ENCODE measurements at places on chromosomes 11 and 22.

DNA sequence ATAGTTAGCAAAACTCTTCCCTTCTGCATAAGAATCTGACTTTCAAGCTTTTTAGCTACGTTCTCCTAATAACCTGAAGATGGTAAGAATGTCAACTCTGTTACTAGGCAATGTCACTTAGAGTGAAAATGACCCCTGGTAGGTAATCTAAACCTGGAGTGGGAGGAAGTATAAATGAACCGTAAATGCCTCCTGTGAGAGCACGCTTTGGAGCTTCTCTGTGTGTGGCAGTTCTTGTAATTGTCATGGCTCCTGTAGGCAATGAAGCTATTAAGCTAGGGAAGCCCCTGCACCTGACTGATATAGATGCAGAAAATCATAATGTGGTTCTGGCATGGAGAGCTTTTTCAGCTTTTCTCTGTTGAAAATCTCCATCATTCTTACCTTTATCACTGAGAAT is 29.4 kb downstream of the CALCA start:
- DNase-seq = no peak

DNA sequence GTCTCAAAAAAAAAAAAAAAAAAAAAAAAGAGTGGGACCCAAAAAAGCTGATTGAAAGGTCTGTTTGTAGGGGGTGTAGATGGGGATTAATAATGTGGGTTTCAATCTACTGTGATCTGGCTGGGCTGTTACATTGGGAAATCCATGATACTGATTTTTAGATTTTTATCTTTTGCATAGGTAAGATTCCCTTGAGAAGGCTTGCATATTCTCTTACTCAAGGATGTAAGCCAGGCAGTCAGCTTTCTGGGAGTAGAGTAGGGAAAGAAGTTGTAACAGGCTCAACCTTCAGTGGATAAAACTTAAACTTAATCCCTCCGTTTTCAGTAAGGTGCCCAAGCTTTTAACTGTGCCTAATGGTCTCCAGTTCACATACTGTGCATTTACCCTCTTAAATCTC is 1.9 kb upstream of the CHEK1 start:
- no peak for DNase-seq

DNA sequence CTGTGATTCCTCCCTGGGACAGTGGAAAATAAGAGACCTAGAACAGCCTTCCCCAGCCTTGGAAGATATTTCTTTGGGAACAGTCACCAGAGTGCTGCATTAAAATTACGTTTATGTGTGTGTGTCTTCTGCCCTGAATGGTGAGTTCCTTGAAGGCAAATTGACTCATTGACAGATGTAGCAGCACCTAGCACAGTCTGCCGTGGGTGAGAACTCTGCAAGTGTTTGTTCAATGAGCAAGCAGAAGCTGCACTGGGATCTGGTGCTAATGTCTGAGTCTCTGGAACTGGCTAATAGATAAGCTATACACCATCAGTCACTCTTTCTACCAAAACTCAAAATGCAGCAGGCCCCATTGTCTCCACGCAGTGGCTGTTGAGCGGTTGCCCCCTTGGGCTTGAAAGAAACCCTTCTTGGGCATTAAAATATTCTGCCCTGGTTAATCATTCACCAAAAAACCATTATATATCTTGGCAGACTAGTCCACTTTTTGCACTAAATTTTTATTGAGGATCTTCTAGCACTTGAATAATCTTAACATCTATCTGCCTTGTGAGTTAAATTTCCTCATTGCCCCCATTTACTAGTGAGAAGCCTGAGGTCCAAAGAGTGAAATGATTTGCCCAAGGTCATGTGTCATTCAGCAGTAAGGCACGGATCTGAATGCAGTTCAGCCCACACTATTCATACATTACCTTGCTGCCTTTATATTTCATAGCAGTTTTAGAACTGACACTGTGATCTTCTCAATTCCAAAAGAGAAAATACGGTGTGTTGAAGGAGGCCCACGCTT is 87.8 kb upstream of the GALNT18 start:
- no peak for DNase-seq

DNA sequence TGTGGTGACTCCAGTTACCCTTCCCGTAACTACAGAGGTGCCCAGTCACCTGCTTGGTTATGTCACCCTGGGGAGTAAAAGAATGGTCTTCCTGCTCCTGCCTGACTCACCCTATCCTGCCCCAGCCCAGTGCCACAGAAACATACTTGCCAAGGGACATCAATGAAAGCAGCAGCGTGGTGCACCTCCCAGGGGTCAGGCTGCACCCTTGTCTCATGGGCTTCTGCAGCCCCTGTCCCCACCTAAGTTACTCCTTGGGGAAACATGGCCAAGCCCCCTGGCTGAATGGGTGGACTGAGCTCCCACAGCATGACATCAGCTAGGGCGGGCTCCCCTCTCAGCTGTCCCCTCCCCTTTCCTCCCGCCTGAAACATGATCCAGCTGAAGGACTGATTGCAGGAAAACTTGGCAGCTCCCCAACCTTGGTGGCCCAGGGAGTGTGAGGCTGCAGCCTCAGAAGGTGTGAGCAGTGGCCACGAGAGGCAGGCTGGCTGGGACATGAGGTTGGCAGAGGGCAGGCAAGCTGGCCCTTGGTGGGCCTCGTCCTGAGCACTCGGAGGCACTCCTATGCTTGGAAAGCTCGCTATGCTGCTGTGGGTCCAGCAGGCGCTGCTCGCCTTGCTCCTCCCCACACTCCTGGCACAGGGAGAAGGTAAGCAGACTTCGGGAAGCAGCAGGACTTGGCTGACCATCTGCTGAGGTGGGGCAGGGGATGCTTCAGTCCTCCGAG is at the start of gene HTR3A:
Gene HTR3A (plus strand): TSS at position 368 of the 730 bp plus-strand sequence. CDS start 218 bp downstream, at position 586.
- no peak for DNase-seq

GRCh38 chr11:72614381-72614780 is 59.8 kb downstream of the PDE2A start:
- DNase-seq = no peak

DNA sequence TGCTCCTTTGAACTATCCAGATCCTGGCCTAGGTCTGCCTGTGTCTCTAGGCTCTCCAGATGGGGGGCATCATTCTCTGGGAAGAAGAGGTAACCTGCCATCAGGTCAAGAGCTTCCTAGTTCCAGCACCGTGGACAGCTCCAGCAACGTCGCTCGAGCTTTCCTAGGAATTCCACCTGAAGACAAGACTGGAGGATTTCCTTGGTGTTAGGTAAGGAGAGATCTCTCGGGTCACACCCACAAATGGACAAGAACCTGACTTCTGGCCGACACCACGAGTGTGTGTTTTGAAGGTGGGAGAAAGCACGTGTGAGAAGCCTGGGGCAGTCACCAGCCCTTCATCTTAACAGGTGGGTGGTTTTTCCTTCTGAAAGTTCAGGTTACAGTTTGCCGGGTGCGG is 1.2 kb downstream of the PRG3 start:
- peak; percentile 48 for DNase-seq

- DNase-seq = no peak
Observed at GRCh38 chr11:66142370-66143263, 72.5 kb downstream of the PACS1 start.

DNA sequence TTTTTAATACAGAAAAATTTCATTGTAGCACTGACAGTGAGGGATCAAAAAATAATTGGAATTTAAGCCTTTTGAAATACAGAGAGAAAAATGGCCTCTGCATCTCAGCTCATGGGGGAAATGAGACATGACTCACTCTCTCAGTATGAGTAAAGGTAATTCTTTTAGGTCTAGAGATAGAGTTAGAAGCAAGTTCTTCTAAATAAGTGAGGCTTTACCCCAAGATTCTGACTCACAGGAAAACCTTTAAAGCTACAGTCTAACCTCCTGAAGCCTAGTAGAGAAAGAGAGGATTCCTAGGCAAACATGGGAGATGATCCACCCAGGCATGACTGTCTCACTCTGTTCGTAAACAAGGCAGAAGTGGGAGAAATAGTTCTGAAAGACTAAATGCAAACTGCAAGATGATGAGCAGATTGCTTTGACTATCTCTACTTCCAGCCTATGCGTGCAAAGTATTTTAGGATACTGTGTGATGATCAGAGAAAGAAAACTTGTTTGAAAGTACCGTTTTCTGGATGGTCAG is 1003.3 kb upstream of the CCDC90B start:
- DNase-seq = no peak

Measured in iPS DF 19.7 (cell line).